Osteocyte (in vitro differentiated cells): ENCODE measurements at places on chromosomes 1 and 21. TPM values are rescaled to one million over a fixed set of nuclear protein-coding genes. Genes with fewer than 3 reads are reported as not detected.
A peak's percentile ranks its signal among the peaks of the same experiment; 100 is the strongest.

- H3K4me3 ChIP-seq: no peak overlapping the region
- peak overlapping the region; percentile 78 for H3K27ac ChIP-seq
- H3K27me3 ChIP-seq: no peaks in the 10 kb centered on the region
Observed at GRCh38 chr1:39183503-39184353, 20.8 kb upstream of the MACF1 start.

GRCh38 chr1:244513493-244513892, 52.4 kb downstream of the CATSPERE start:
- H3K27me3 ChIP-seq: no peaks in the 10 kb centered on the region
- no peak overlapping the region for H3K4me3 ChIP-seq
- no peak for DNase-seq
- H3K36me3 ChIP-seq: no peaks in the 10 kb centered on the region
- no peak overlapping the region for H3K27ac ChIP-seq
- no peaks in the 10 kb centered on the region for H3K4me1 ChIP-seq

- no peak overlapping the region for H3K27ac ChIP-seq
- no peak overlapping the region for H3K4me3 ChIP-seq
- H3K4me1 ChIP-seq: no peaks in the 10 kb centered on the region
- no peaks in the 10 kb centered on the region for H3K36me3 ChIP-seq
- no peak for DNase-seq
Observed at GRCh38 chr1:205948039-205948438, 4.8 kb upstream of the SLC26A9 start.

- no peaks in the 10 kb centered on the region for H3K4me1 ChIP-seq
- no peak overlapping the region for H3K4me3 ChIP-seq
- H3K27ac ChIP-seq: no peak overlapping the region
- DNase-seq: no peak
Observed at GRCh38 chr1:26598890-26599289, 69.3 kb downstream of the RPS6KA1 start.

- H3K27me3 ChIP-seq: no peaks in the 10 kb centered on the region
- H3K27ac ChIP-seq: no peak overlapping the region
- H3K4me3 ChIP-seq: no peak overlapping the region
- peaks cover 7% of the 10 kb centered on the region for H3K4me1 ChIP-seq
Observed at GRCh38 chr1:169184812-169185211, 78.3 kb downstream of the ATP1B1 start.

GRCh38 chr1:115343200-115343737, 5.2 kb upstream of the NGF start:
- H3K36me3 ChIP-seq: no peaks in the 10 kb centered on the region
- H3K27me3 ChIP-seq: no peaks in the 10 kb centered on the region
- H3K27ac ChIP-seq: no peak overlapping the region
- H3K4me3 ChIP-seq: no peak overlapping the region
- peaks cover 17% of the 10 kb centered on the region for H3K4me1 ChIP-seq

DNA sequence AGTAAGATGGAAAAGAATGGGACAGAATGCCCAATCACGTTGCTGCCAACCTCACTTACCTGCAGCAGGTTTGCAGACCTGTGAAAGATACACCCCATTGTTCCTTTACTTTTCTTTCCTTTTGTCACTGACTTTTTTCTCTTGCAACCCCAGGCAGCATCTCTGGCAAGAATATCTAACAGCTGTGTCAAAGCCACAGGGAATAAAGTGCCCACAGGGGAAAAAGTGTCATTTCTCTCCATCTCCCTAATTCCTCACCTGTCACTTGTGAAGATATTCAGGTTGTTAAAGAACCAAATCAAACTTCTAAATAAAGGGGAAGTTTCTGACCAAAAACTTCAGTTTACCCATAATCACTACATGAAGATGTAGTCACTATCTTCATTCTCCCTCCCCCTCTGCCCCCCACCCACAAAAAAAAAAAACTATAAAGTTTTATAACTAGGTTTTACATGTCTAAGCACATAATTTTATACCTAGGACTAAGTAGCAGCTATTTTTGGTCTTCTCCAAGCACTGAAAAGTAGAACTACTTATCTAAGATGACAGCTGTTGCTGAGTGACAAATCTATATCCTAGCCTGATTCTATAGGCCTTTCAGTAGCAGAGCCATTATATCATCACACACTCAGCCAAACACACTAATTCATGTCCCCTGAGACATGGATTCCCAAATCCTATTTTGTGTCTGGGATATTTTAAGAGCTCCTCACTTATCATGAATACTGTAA, 54.9 kb downstream of the TBX15 start:
- no peak overlapping the region for H3K27ac ChIP-seq
- no peaks in the 10 kb centered on the region for H3K36me3 ChIP-seq
- no peaks in the 10 kb centered on the region for H3K27me3 ChIP-seq
- no peak for DNase-seq

GRCh38 chr1:50421768-50422674, 1.2 kb downstream of the DMRTA2 start:
- H3K27ac ChIP-seq: no peak overlapping the region
- peaks cover 5% of the 10 kb centered on the region for H3K36me3 ChIP-seq
- peaks cover 57% of the 10 kb centered on the region for H3K4me1 ChIP-seq
- no peak for DNase-seq
- peaks cover 79% of the 10 kb centered on the region for H3K27me3 ChIP-seq

GRCh38 chr1:199411506-199411905, 616.0 kb upstream of the NR5A2 start:
- H3K4me3 ChIP-seq: no peak overlapping the region
- peaks cover 11% of the 10 kb centered on the region for H3K4me1 ChIP-seq
- DNase-seq: no peak
- H3K27ac ChIP-seq: no peak overlapping the region
- H3K27me3 ChIP-seq: no peaks in the 10 kb centered on the region

DNA sequence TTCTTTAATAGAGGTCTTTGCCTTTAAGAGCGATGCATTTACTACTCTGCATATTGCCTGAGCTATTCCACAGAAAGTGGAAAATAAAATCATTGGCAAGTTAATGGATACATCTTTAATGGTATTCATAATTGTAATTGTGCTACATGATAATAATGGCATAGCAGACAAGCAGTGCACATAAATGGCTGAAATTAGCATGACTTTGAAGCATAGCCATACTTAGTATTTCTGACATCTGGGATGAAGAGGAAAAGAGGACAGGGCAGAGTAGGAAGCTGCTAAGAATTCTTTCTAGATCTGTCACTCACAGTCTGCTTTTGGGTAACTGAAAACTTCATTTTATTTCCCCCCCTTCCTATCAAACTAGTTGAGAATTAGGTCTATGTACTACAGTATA, 195.0 kb upstream of the NRIP1 start:
- no peaks in the 10 kb centered on the region for H3K27me3 ChIP-seq
- DNase-seq: no peak
- H3K36me3 ChIP-seq: no peaks in the 10 kb centered on the region
- no peaks in the 10 kb centered on the region for H3K4me1 ChIP-seq
- H3K4me3 ChIP-seq: no peak overlapping the region
- H3K27ac ChIP-seq: no peak overlapping the region

DNA sequence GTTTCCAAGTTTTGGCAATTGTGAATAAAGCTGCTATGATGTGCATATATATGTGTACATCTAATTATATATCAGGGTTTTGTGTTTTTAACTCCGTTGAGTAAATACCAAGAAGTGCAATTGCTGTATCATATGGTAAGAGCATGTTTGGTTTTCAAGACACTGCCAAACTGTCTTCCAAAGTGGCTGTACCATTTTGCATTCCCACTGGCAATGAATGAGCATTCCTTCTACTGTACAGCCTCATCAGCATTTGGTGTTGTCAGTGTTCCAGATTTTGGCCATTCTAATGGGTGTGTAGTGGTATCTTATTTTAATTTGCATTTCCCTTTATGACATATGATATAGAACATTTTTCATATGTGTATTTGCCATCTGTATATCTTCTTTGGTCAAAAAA, 246.3 kb downstream of the USH2A start:
- no peaks in the 10 kb centered on the region for H3K36me3 ChIP-seq
- no peaks in the 10 kb centered on the region for H3K27me3 ChIP-seq
- H3K4me3 ChIP-seq: no peak overlapping the region
- H3K27ac ChIP-seq: no peak overlapping the region
- H3K4me1 ChIP-seq: peaks cover 4% of the 10 kb centered on the region
- no peak for DNase-seq

- DNase-seq: no peak
- no peaks in the 10 kb centered on the region for H3K36me3 ChIP-seq
- no peak overlapping the region for H3K4me3 ChIP-seq
- no peak overlapping the region for H3K27ac ChIP-seq
- H3K27me3 ChIP-seq: peaks cover 29% of the 10 kb centered on the region
Observed at GRCh38 chr1:206809504-206810084, 37.3 kb upstream of the IL10 start.

DNA sequence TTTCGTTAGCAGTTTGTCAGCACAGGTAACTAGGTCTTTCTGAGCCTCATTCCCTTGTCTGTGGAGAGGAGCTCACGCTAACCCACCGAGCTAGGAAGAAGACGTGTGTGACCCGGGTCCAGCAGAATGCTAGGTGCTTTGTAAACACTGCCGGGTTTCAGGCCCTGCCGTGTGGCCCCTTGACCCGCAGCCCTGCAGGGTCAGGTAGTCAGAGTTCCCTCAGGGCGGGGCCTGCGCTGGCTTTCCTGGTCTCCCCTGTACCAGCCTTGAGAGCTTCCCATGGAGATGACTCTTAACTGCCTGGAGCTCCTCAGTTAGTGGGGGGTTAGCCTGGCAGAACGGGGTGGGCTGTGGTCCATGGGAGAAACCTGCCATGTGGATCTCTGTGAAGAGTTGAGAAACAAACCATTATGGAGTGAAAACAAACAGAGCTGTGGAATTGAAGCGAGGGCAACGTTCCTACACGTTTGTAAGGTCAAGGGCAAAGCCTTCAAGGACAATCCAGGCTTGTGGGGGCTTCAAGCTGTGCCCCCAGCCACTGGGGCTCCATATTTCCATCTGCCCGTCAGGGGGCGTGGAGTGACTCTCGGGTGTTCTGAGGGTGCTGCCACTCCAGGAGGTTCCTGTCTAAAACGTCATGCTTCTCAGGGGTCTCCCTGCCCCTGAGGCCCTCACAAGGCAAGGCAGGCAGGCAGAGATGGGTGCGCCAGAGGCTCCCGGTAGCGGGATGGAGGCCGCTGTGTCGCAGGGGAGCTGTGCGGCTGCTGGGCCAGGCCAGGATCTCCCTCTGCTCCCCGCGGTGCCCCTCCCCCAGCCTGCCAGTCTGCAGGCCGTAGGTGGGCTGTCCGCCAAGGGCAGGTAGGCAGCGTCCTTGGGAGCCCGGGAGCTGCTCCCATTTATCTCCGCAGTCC, 23.8 kb downstream of the LHX4 start:
- H3K27ac ChIP-seq: no peak overlapping the region
- no peaks in the 10 kb centered on the region for H3K27me3 ChIP-seq
- no peak for DNase-seq
- no peaks in the 10 kb centered on the region for H3K36me3 ChIP-seq

DNA sequence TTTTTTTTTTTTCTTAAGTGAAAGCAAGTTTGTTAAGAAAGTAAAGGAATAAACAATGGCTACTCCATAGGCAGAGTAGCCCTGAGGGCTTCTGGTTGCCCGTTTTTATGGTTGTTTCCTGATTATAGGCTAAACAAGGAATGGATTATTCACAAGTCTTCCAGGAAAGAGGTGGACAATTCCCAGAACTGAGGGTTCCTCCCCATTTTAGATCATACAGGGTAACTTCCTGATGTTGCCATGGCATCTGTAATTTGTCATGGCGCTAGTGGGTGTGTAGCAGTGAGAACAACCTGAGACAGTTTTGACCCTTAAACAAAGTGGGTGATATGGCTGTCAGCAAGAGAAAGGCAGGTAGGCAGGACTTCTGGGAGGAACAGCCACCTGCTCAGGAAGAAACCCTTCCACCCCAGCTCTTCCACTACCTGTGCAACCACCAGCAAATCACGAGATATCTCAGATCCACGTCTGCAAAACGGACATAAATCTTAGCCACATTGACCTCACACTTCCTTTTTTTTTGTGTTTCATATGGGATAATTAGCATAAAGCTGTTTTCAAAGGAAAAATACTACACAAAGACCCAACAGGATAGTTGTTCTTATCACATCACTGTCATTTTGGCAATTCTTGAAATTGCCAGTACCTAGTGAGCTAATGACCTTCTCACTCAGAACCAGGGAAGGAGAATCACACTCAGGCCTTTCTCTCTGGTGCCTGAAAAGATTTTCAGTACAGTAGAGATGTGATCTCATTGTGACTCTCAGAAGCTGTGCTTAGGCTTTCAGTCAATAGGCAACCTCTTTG, 34.8 kb upstream of the DUSP10 start:
- H3K4me1 ChIP-seq: no peaks in the 10 kb centered on the region
- H3K4me3 ChIP-seq: no peak overlapping the region
- no peak overlapping the region for H3K27ac ChIP-seq

DNA sequence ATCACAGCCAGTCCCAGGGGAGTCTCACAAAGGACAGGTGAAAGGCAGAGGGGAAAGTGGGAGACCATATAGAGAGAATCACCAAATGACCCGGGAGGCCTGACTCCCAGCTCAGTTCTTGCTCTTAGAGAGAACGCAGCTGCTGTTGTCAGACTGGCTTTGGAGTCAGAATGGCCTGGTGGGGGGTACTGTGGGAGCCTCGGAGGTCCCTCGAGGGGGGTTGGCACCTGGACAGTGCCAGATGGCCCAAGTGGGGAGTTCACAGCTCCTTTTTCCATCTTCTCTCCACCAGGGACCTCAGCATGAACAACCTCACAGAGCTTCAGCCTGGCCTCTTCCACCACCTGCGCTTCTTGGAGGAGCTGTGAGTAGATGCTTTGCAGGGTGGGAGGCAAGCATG, 31.5 kb downstream of the LGR6 start:
- H3K27me3 ChIP-seq: no peaks in the 10 kb centered on the region
- H3K27ac ChIP-seq: no peak overlapping the region
- peaks cover 23% of the 10 kb centered on the region for H3K4me1 ChIP-seq
- H3K4me3 ChIP-seq: no peak overlapping the region
- DNase-seq: no peak
- peaks cover 4% of the 10 kb centered on the region for H3K36me3 ChIP-seq

- no peak for DNase-seq
- no peak overlapping the region for H3K4me3 ChIP-seq
- no peak overlapping the region for H3K27ac ChIP-seq
- H3K36me3 ChIP-seq: no peaks in the 10 kb centered on the region
Observed at GRCh38 chr1:202351725-202352124, 3.2 kb downstream of the PPP1R12B start.

DNA sequence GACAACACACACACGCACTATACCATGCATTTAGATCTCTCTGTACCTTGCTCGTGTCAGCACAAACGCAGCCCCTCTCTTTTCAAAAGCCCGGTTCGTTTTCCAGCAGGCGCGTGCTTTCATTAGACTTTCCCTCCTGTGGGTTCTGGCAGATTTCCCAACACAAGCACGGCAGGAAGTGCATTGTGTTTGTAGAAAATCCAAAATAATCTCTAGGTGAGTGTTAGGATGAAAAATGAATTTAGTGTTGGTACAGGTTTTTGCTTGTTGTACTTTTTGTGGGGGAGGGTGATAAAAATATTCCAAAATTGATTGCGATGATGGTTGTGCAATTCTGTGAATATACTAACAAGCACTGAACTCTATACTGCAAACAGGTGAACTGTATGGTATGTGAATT, 54.1 kb upstream of the POFUT2 start:
- no peaks in the 10 kb centered on the region for H3K36me3 ChIP-seq
- H3K27ac ChIP-seq: peak overlapping the region; percentile 60
- DNase-seq: no peak
- H3K4me1 ChIP-seq: peaks cover 14% of the 10 kb centered on the region

PTPN22 gene
- total RNA-seq: not detected in 2 replicates

TMEM52 gene
- total RNA-seq: 1.5 TPM in 1 of 2 replicates, not detected in the other

DCST1 gene
- not detected in 2 replicates for total RNA-seq

RAVER2 gene
- 7.2 and 7.3 TPM in 2 replicates for total RNA-seq

CEP350 gene
- 41.4 and 42.2 TPM in 2 replicates for total RNA-seq

TMEM269 gene
- total RNA-seq: 0.21 and 0.67 TPM in 2 replicates

CHML gene
- total RNA-seq: 12.7 and 14.2 TPM in 2 replicates

NHLH1 gene
- total RNA-seq: 0.16 and 0.31 TPM in 2 replicates

ADORA3 gene
- not detected in 2 replicates for total RNA-seq

FCAMR gene
- not detected in 2 replicates for total RNA-seq

CFHR3 gene
- 0.42 and 0.54 TPM in 2 replicates for total RNA-seq

CFAP141 gene
- total RNA-seq: not detected in 2 replicates
